ENCODE measurements at places on chromosomes 12 and 14.

DNA sequence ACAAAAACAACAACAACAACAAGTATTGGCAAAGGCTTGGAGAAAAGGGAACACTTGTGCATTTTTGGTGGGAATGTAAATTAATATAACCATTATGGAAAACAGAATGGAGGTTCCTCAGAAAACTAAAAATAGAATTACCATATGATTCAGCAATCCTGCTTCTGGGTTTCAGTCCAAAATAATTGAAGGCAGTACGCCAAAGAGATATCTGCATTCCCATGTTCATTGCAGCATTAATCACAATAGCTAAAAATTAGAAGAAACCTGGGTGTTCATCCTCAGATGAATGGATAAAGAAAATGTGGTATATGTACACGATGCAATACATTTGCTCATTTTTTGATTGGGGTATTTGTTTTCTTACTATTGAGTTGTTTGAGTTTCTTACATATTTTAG lies 813.0 kb downstream of the NRXN3 start:
- no peak for DNase-seq

DNA sequence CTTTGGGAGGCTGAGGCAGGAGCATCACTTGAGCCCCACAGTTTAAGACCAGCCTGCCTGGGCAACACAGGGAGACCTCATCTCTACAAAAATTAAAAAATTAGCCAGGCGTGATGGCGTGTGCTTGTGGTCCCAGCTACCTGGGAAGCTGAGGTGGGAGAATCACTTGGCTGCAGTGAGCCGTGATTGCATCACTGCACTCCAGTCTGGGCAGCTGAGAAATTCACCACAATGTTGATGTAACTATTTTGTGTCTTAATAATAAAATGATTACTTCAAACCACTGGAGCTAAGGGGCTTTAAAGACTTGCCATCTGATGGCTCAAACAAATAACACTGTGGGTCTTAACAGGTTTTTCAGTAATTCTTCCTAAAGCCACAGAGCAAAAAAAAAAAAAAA lies 10.8 kb downstream of the ERH start:
- DNase-seq: no peak

DNA sequence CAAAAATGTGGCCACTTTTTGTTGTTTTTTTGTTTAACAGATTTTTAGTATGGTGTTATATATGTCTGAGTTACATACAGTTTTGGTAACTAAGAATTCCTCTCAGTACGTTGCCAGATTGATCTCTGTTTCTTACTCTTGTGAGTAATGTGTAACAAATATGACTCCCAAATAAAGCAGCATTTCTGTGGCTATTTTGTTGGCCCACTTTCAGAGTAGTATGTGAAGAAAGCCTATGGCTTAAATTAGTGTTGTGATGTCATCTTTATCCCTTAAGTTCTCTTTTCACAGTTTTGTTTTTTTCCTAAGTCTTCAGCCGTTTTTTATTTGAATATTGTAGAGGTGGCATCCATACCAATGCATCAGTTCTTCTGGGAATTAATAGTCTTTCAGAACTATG lies 10.7 kb downstream of the PCNX4 start:
- no peak for DNase-seq

GRCh38 chr12:9760699-9761418 lies at the start of gene CD69:
Gene CD69 (minus strand): TSS chr12:9760901. CDS start chr12:9760820, 81 bp downstream.
- peak; percentile 70 for DNase-seq

DNA sequence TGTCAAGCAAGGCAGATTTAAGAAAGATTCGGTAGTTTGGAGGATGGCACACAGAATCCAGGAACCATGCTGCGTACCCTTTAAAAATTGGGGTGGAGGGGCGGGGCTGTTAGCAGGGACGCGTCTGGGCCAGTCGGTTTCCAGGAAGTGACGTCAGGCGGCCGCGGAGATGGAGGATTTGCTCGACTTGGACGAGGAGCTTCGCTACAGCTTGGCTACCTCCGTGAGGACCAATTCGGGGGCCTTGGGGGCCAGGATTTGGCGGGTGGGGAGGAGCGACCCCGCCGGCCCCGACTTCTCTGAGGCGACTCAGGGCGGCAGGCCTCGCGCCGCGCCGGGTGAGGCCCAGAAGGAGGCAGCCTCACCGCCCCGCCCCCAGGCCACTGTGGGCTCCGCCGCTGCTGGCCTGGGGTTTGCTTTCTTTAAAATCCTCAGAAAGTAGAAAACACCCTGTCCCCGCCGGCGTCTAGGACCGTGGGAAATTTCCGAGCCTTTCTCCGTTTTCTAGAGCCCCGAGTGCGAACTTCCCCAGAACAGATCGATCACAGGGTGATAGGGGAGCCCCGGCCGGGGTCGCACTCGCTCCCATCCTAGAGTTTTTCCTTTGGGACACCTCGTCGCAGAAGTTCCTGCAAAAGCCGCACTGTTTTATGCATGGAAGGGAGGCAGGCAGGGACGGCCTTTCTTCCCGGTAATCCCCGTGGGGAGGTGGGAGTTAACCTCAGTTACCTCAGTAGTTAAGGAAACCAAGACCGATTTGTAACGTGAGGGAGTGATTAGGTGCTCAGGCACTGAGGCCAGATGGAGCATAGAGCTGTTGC lies at the start of gene IFT43:
TSS of gene IFT43 (plus strand) at position 146 of the 821 bp plus-strand sequence. CDS start at position 170, 24 bp downstream.
- peak; percentile 92 for DNase-seq

GRCh38 chr14:101371799-101372793 lies 189.2 kb upstream of the DIO3 start:
- DNase-seq: no peak

DNA sequence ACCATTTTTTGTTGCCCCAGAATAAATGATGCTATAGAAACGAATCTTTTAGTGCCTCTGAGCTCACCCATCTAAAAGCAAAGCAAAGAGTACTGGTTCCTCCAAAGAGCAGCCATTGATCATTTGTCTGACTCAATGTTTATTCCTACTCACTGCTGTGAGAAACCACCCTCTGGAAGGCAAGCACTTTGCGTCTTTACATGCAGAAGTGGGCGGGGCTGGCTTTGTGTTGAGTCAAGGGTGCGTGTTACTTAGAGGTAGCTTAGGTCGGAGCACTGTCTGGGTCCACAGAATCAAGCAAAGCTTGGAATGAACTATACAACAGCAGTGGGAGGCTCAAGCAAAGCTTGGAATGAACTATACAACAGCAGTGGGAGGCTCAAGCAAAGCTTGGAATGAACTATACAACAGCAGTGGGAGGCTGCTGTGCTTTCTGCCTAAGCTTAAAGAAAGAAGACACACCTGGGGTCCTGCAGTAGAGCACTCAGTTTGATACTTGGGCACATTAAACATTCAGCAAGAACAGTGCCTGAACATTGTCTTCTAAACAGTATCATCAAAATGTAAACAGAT lies 77.2 kb upstream of the PRICKLE1 start:
- no peak for DNase-seq

- DNase-seq: no peak
Observed at GRCh38 chr14:31842899-31843298, 234.2 kb upstream of the ARHGAP5 start.

- no peak for DNase-seq
Observed at GRCh38 chr12:68621472-68622081, 10.9 kb downstream of the RAP1B start.

GRCh38 chr12:128783129-128783574 lies 40.6 kb downstream of the SLC15A4 start:
- DNase-seq: peak; percentile 8

GRCh38 chr14:65281991-65282895 lies 130.3 kb upstream of the FUT8 start:
- DNase-seq: no peak

DNA sequence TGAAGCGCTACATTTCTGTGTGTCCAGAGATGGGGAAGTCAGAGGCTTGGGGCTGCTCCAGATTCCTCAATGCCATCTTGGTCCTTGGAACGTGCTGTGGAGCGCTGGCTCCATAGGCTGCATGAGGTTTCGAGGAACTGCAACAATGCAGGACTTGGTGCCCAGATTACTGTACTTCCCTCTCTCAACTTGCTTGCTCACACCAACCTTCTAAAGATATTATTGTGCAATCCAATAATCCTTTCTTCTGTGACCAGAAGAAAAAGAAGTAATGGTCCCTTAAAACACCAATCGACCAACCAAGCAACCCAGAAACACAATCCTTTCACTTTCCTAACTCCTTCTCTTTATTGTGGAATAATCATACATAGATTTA lies 3.7 kb downstream of the PRICKLE1 start:
- DNase-seq: no peak

DNA sequence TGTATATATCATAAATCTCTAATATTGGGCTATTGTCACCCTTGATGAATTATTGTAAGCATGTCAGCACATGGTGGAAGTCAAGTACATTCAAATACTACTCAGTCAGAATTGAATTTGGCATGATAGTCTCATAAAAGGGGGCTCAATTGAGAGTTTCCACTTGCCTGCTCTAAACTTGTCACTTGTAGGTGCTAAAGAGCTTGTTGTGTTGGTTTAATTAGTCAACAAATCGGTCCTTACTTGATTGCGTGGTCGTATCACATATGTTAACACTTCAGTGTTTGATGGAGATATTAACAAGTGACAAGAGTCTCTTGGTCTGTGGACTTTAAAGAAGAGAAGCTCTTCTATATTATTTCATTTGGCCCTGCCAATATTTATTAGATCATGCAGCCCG lies 81.1 kb downstream of the NKX2-1 start:
- no peak for DNase-seq

Data from stimulated activated naive CD4-positive, alpha-beta T cell treated with Interleukin-2 at 50 U/mL for 16 hours (primary cell).